ENCODE measurements at places on chromosomes 12 and 14.
A peak's percentile ranks its signal among the peaks of the same experiment; 100 is the strongest.

GRCh38 chr14:101359221-101360053 lies 201.9 kb upstream of the DIO3 start:
- H3K27me3 ChIP-seq: peaks cover 41% of the 10 kb centered on the region
- no peaks in the 10 kb centered on the region for H3K4me1 ChIP-seq
- H3K27ac ChIP-seq: peak overlapping the region; percentile 81

- no peak overlapping the region for H3K4me3 ChIP-seq
- H3K4me1 ChIP-seq: no peaks in the 10 kb centered on the region
- no peak overlapping the region for H3K27ac ChIP-seq
- H3K27me3 ChIP-seq: no peaks in the 10 kb centered on the region
- DNase-seq: no peak
- peaks cover 13% of the 10 kb centered on the region for H3K36me3 ChIP-seq
Measured at GRCh38 chr14:23485326-23485725, 15.8 kb downstream of the NGDN start.

DNA sequence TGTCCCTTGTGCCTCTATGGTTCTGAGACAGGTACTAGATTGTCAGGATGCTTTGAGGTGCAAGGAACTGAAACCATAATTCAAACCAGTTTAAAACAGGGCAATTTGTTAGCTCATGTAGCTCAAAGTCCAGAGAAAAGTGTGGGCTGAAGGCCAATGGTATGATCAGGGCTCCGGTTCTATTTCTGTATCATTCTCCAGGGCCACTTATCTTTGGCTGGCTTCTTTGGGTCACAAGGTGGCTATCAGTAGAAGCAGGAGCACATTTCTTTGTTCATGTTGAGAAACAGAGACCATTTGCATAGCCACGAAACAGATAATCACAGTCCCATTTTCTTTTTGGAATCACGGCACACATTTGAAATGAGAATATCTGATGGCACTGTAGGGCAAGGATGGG lies 294.9 kb downstream of the ETNK1 start:
- no peaks in the 10 kb centered on the region for H3K36me3 ChIP-seq
- H3K27ac ChIP-seq: peak overlapping the region; percentile 52
- peaks cover 10% of the 10 kb centered on the region for H3K4me1 ChIP-seq
- no peaks in the 10 kb centered on the region for H3K27me3 ChIP-seq

- no peak overlapping the region for H3K4me3 ChIP-seq
- no peaks in the 10 kb centered on the region for H3K27me3 ChIP-seq
- no peaks in the 10 kb centered on the region for H3K36me3 ChIP-seq
- no peak overlapping the region for H3K27ac ChIP-seq
Measured at GRCh38 chr12:45668641-45669040, 60.9 kb upstream of the ARID2 start.

GRCh38 chr14:43647302-43647701 lies 859.8 kb downstream of the FSCB start:
- no peaks in the 10 kb centered on the region for H3K27me3 ChIP-seq
- H3K27ac ChIP-seq: no peak overlapping the region
- H3K4me1 ChIP-seq: no peaks in the 10 kb centered on the region
- no peak overlapping the region for H3K4me3 ChIP-seq
- no peaks in the 10 kb centered on the region for H3K36me3 ChIP-seq

Data from left ventricle myocardium inferior (tissue), 1 donor.